GOT3 (cell line): ENCODE measurements at places on chromosomes 7 and 10.

- no peak for DNase-seq
Observed at GRCh38 chr10:117272195-117273076, 31.5 kb downstream of the SLC18A2 start.

DNA sequence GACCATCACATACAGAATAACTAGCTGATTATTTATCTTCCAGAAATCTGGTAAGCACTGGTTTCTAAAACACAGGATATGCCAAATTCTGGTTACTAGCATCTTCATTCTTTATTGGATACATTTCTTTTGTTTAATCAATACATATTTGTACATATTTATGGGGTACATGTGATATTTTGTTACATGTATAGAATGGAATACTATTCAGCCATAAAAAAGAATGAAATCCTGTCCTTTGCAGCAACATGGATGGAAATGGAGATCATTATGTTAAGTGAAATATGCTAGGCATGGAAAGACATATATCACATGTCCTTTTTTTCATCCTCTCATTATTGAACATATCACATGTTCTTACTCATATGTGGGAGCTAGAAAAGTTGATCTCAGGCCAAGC lies 32.7 kb upstream of the PURB start:
- DNase-seq = no peak

DNA sequence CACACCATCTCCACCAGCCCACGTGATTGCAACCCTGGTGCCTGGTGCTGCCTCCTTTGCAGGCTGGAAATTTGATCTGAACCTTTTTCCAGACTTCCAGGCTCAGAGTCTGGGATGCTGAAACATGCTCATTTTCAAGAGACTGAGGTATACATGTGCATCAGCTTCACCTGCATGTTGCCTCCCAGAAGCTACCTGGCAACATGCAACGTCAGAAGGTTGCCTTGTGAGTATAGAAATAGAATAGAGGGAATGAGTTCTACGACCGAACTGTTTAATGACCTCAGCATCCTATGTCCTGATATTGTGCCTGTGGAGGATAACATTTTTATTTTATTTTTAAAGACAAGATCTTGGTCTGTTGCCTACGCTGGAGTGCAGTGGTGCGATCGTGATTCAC lies 1.9 kb upstream of the ZNF212 start:
- DNase-seq = no peak

- DNase-seq = no peak
Observed at GRCh38 chr7:93117852-93118530, at the start of gene SAMD9. TSS of gene SAMD9 (minus strand) at chr7:93117979. CDS start at chr7:93106097, 11,882 bp downstream.

GRCh38 chr10:21519941-21520436 lies 5.5 kb downstream of the SKIDA1 start:
- DNase-seq = no peak

- no peak for DNase-seq
Observed at GRCh38 chr10:124322191-124322980, 96.3 kb downstream of the OAT start.

DNA sequence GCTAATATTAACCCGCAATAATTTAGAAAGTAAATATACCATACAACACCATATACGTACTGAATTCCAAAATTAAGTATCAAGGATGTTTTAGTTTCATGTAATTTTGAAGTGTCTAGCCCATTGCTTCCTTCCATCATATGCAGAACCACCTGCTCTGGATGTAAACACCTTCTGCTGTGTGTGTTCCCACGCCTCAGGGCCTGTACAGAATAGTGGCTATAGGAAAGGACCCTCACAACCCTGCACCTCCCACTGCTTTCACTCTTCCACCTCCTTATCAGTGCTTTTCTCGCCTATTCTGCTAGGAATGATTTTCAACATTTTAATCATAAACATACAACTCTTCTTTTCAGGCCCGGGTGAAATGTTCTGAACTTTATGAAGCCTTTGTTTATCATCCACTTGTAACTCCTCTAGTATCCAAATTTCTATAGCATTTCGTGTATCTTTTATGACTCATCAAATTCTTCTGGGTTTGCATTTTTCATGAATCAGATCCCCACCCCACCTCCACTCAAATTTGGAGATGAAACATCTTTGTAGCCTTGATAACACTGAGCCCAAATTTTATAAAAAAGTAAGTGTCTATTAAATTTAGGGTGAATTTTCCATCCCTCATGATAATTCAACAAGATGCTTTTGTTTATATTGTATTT lies 1106.8 kb upstream of the C7orf33 start:
- DNase-seq = no peak

DNA sequence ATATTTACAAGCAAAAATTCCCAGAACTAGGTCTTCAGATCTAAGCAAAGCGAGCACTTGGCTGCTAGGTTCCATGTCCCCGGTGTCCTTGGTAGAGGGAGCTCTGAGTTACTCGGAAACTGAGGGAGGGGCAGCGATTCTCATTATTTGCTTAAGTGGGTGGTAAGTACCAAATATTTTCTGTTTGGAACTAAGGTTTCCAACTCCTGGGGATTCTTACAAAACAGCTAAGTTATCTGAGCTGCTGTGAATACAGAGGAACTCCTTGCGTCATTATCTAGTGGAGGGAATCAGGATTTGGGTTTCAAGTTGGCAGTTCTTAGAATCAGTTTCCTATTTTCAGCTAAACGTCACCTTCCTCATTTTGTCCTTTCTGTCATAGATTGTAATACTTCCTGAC lies 76.8 kb upstream of the IKZF1 start:
- DNase-seq = no peak

GRCh38 chr7:138259675-138260074 lies 183.4 kb downstream of the AKR1D1 start:
- no peak for DNase-seq

- DNase-seq = no peak
Observed at GRCh38 chr7:45589061-45589460, 14.9 kb downstream of the ADCY1 start.

GRCh38 chr7:108146070-108146842 lies 16.1 kb upstream of the LAMB4 start:
- DNase-seq = peak; percentile 13

DNA sequence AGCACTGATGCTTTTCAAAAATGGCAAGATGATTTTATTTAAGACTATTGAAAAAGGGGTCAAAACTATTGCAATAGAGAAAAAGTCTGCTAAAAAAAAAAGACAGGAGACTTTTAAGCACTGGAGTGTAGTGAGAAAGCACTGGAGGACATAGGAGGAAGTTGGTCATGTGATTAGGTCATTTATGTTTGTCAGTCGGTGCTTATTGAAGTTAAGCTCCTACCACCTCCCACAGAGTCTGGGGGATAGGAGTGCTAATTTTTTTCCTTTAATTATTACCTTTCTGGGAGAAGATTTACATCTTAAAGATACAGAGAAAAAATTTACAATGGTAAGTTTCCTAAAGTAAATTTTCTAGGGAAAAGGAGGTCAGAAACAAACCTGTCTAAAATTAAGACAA lies 80.2 kb upstream of the TMEM229A start:
- no peak for DNase-seq

- no peak for DNase-seq
Observed at GRCh38 chr7:83204715-83205114, 42.0 kb upstream of the PCLO start.
